ENCODE measurements at places on chromosomes 12 and 14. TPM values are rescaled to one million over a fixed set of nuclear protein-coding genes. Genes with fewer than 3 reads are reported as not detected.

TAS2R46 gene
- total RNA-seq, result 0.87 TPM

CCDC77 gene
- total RNA-seq, result 8.2 TPM

SETD1B gene
- total RNA-seq, result 23.8 TPM

IRAK3 gene
- 11.1 TPM for total RNA-seq

MYH6 gene
- total RNA-seq, result not detected

SPTB gene
- total RNA-seq, result 0.51 TPM

TAC3 gene
- 1.8 TPM for total RNA-seq

TMEM132C gene
- 0.23 TPM for total RNA-seq

STON2 gene
- 31.1 TPM for total RNA-seq

KRT2 gene
- 0.12 TPM for total RNA-seq

EXOC3L4 gene
- total RNA-seq, result 29.1 TPM

All from mucosa of descending colon (tissue), 3 donors.